Daoy (cell line): ENCODE measurements at places on chromosomes 1 and 21. TPM values are rescaled to one million over a fixed set of nuclear protein-coding genes. Genes with fewer than 3 reads are reported as not detected.
A peak's percentile ranks its signal among the peaks of the same experiment; 100 is the strongest.

The AMY1C gene
- not detected in 2 replicates for total RNA-seq

The CFAP141 gene
- not detected in 2 replicates for total RNA-seq

- no peak for DNase-seq
Measured at GRCh38 chr1:227887697-227888403, 59.9 kb downstream of the WNT9A start.

DNA sequence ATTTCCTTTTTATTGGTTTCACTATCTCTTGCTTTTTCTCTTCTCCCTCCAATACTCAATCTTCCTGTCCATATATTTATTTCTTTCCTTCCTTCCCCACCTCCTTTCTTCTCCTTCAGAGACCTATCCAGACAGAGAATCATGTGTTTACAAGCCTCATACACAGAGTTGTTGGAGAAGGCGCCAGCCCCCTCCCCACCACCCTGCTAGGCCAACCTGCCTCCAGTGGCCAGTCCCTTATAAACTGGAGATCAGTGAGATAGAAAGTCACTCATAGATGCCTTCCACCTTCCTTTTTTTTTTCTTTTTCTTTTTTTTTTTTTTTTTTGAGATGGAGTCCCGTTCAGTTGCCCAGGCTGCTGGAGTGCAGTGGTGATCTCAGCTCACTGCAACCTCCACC is 53.3 kb downstream of the CD247 start:
- no peak for DNase-seq

DNA sequence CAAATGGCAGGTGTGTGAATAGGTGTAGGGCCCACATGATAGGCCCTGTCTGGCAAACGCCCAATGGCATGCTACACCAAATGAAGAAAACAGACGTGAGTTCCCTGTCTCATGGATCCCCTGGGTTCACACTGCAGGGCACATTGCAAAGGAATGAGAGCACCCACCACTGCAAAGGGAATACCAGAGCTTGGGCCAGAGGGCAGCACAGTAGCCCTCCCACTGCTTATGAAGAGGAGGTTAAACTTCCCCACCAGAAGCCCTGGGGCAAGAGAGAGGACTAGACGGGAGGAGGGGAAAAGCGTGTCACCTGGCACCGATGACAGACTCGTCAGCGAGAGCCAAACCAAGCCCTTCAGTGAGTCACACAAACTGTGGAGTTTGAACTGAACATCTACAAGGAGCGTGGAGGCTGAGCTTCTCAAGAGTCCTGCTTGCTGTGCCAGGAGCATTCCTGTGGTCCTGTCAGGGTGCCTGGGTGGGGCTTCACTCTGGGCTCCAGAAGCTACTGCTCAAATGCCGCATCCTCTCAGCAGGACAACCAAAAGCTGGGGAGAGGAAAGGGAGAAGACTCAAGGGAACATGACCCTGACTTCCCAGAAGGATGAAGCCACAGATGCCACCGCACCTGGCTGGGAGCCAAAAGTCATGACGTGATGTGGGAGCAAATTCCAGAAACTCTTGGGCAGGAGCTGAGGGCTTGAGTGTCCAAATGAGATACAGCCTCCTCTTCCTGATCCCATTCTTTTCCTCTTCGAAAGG is 61.1 kb downstream of the TOMM20 start:
- DNase-seq = peak; percentile 99

GRCh38 chr21:45380566-45380965 is 24.4 kb upstream of the COL18A1 start:
- DNase-seq = no peak

DNA sequence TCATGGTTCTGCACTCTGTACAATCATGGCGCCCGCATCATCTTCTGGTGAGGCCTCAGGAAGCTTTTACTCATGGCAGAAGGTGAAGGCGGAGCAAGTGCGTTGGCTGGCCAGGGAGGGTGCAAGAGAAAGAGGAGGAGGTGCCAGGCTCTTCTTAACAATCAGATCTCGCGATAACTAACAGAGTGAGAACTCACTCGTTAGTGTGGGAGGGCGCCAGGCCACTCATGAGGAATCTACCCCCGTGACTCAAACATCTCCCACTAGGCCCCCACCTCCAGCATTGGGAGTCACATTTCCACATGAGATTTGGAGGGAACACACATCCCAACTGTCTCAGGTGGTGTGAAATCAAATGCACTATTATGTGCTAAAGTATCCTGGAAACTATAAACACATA is 220.2 kb upstream of the CSF3R start:
- no peak for DNase-seq

- DNase-seq = no peak
Measured at GRCh38 chr1:101902199-101902598, 94.5 kb downstream of the OLFM3 start.

- DNase-seq = no peak
Measured at GRCh38 chr1:57711326-57711725, 287.5 kb upstream of the DAB1 start.

DNA sequence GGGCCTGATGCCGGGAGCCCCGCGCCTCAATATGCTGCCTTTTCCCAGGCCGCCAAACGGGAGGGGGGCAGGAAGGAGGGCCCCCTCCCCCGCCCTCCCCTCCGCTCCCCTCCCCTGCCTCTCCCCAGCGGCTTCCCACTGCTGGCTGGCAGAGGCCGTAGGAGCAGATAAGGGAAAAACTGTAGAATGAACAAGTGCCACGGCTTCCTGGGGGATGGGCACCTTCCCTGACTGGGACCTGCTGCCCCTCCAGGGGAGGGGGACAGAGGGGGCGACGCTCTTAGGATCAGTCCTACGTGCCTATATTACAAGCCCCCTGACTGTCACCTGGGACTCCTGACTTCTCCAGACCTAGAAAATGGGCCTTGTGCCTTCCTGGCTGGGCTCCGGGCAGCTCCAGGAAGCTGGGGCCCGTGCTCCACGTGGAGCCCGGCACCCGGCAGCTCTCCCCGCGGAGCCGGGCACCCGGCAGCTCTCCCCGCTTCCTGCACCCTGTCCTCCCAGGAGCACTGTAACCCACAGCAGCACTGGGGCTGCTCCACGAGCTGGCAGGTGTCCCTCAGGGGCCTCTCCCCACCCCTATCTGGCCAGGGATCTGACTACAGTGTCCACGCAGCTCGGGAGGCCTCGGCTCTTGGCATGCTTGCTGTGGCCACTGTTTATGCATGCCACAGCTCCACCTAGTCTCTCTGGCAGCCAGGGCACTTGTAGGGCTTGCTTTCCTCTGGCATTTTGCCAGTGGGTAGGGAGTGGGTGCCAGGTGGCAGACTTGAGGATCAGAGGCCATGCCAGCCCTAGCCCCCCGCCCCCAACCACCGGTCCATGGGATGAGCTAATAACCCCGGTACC is 674 bp upstream of the HES5 start:
- DNase-seq = peak; percentile 33

DNA sequence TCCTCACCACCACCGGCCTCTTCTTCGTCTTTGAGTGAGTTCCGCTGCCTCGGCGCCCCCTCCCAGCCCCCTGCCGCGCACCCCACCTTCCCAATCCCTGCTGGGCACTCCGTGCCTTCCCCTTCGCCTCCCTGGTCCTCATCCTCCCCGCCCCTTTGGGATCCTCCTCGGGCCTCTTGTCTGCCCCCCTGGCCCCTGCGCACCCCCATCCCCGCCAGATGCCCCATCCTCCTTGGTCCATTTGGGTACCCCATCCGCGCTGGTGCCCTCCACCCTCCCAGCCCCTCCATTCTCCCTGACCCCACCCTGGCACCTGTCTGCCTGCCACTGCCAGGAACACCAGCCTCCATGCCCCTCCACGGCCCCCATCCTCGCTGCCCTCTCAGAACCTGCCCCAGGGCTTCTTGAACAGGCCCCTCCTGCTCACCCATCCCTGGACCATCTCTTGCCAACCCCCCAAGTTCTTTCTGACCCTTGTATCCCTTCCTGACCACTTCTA is 667 bp downstream of the ZDHHC18 start:
- DNase-seq = no peak

DNA sequence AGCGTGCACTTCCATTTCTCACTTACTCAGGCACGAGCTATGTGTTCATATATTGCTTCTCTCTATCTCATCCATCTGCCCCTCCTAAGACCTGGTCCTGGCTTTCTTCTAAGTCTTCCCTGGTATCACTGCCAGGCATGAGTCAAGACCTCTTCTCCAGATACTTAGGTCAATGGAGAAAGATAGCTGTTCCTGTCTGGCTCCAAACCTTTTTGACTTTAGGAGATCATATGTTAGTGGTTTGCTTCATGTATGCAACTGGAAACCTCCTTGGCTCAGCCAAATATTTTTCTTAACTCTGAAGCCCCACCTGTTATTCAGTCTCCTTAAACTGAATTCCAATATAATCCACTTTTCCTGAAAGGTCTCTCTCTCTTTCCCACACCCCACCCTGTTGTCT is 211.6 kb upstream of the PTBP2 start:
- DNase-seq = no peak

- DNase-seq = no peak
Measured at GRCh38 chr1:229065613-229066012, 205.3 kb upstream of the RAB4A start.

DNA sequence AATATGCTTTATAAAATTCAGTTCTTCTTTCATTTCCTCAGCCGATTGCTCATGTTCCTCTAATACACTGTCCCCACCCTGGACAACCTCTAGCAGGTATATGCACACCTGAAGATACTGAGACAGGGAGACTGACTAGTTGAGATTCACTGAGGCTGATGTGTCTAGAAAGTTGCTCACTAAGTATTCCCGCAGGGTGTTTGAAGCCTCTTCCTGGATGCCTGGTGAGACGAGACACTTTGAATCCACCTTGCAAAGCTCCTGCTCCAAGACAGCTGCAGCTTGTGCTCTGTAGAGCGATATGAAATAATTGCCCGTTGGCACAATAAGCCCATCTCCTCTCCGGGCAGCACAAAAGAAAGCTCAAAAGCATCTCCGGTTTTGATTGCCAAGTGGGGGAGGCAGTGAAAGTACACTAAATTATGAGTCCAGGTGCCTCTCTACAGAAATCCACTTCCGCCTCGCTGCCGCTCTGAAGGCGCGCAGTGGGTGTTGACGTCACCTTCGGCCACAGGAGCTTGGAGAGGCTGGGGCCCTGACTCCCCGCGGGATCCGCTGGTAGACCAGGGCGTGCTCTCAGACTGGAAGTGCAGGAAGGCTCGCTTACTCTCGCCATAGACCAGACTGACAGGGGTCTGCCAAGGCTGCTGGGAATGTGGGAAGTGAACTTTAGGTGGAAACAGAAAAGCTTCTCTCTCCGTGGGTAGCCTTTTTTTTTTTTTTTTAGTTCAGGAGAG is 46.3 kb downstream of the GPA33 start:
- DNase-seq = peak; percentile 90
